ENCODE measurements at places on chromosomes 2 and 18. TPM values are rescaled to one million over a fixed set of nuclear protein-coding genes. Genes with fewer than 3 reads are reported as not detected.

GRCh38 chr2:37357069-37357468, 12.6 kb downstream of the QPCT start:
- DNase-seq, result no peak
- H3K27ac ChIP-seq, result no peak overlapping the region
- no peak overlapping the region for H3K4me3 ChIP-seq
- H3K27me3 ChIP-seq, result no peaks in the 10 kb centered on the region
- H3K36me3 ChIP-seq, result no peaks in the 10 kb centered on the region

- H3K4me1 ChIP-seq, result peaks cover 3% of the 10 kb centered on the region
- H3K4me3 ChIP-seq, result no peak overlapping the region
- H3K36me3 ChIP-seq, result no peaks in the 10 kb centered on the region
- H3K27ac ChIP-seq, result no peak overlapping the region
These were observed 231.4 kb downstream of the LRRTM1 start for GRCh38 chr2:80073134-80073561.

DNA sequence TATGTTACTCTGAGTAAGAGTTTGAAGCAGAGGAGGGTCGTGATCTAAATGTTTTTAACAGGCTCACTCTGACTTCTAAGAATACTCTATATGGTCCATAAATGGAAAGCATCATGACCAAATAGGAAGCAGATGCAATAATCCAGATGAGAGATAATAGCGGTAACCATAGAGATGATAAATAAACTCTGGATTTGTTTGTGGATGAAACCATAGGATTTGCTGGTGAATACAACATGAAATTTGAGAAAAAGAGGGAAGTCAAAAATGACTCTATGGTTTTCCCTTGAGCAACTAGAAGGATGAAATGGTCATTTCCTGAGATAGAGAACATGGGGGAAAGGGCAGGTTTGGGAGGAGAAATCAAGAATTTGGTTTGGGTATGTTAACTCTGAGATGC, 3.9 kb downstream of the HEATR5B start:
- DNase-seq, result no peak
- no peak overlapping the region for H3K4me3 ChIP-seq
- H3K4me1 ChIP-seq, result peaks cover 12% of the 10 kb centered on the region

DNA sequence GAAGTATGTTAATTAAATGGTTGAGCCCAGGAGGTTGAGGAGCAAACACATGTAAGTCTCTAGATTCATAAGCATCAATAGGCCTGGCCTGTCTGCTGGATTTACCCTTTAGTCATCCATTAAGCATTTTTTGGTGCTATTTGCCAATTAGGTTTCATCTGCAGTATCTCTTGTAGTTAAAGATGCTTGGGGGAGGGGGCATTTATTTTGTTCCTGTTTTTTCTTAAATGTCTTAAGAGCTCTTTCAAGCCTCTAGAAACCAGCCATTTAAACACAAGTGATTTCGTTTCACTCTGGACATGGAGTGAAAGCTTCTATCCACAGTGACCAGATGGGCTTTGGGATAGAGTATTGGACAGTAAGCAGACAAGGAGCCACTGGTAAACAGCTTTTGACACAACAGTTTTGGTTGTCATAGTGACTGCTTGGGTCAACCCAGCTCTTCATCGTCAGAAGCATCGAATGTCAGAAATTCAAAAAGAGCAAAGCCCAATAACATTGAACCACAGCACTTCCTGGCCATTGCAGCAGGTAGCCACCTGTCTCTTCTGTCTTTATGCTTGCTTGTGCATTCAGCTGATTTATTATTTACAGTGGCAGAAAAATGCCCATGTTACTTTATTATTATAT, 4.9 kb downstream of the QPCT start:
- no peaks in the 10 kb centered on the region for H3K27me3 ChIP-seq
- peaks cover under 1% of the 10 kb centered on the region for H3K4me1 ChIP-seq
- no peaks in the 10 kb centered on the region for H3K36me3 ChIP-seq
- DNase-seq, result no peak
- no peak overlapping the region for H3K4me3 ChIP-seq

DNA sequence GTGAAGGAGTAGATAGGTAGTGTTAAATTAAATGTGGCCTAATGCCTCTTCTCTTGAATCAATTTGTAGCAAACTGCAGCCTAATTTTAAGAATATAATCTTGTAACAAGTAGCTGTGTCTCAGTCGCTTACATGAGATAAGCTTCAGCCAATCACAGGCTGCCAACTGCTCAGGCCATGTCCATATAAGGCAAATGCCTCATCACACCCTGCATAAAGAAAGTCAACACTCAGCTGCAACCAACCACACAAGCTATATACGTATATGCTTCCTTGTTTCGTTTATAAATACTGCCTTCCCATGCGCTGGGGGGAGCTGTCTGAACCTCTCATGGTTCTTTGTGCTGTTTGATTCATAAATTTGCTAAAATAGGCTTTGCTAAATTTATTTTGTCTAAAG, 476.3 kb downstream of the TRIB2 start:
- H3K27me3 ChIP-seq, result peaks cover 4% of the 10 kb centered on the region
- H3K4me3 ChIP-seq, result no peak overlapping the region
- no peaks in the 10 kb centered on the region for H3K4me1 ChIP-seq

DNA sequence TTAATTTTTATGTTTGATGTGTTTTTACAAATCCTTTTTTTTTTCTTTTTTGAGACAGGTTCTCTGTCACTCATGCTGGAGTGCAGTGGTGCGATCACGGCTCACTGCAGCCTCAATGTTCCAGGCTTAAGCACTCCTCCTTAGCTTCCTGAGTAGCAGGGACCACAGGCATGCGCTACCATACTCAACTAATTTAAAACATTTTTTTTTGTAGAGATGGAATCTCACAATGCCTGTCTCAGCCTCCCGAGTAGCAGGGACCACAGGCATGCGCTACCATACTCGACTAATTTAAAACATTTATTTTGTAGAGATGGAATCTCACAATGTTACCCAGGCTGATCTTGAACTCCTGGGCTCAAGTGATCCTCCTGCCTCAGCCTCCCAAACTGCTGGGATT, 3.2 kb downstream of the NOTO start:
- H3K27me3 ChIP-seq, result peaks cover 83% of the 10 kb centered on the region
- H3K4me1 ChIP-seq, result no peaks in the 10 kb centered on the region
- H3K27ac ChIP-seq, result no peak overlapping the region
- H3K4me3 ChIP-seq, result no peak overlapping the region
- DNase-seq, result no peak

DNA sequence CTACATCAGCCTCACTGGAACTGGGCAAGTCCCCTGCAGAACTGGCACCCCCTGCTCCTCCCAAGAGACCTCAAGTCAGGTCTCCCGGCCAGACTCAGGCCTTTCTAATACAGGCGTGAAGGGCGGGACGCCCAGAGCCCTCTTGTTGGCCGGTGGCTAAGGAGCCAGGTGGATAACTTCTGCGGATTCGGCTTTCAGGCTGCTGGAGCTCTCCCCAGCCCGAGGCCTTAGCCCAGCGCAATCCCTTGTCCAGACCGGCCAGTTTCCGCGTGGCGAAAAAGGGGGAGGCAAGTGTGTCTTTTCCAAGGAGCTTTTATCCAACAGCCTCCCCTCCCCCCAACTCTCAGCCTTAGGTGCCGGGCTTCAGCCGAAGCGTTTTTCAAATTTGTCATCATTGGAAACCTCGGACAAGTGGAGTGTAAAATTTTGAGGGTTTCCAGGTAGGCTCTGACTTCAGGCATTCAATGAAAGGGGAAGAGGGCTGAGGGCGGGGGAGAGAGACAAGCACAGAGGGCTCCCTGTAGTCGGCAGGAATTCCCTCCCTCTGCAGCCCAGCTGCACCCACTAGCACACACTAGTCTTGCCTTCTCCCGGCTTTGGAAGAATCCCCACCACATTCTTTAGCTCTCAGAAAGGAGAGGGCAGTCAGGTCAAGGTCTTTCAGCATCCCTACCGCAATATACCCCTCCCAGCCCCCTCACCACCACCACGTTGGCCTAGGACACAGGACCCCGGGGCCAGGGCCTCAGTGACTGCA, 9.5 kb upstream of the SATB2 start:
- peaks cover 100% of the 10 kb centered on the region for H3K27me3 ChIP-seq
- H3K4me1 ChIP-seq, result peaks cover 3% of the 10 kb centered on the region
- no peak overlapping the region for H3K4me3 ChIP-seq
- DNase-seq, result no peak

The TWIST2 gene
- not detected for total RNA-seq

The TBR1 gene
- 0.48 TPM for total RNA-seq

The OSBPL6 gene
- 1.6 TPM for total RNA-seq

The FRZB gene
- total RNA-seq, result 9.6 TPM

The EGR4 gene
- 0.06 TPM for total RNA-seq

Measured in cardiac muscle cell (in vitro differentiated cells and primary cell).